Erythroblast (primary cell): ENCODE measurements at places on chromosomes 11 and 22.

- DNase-seq, result no peak
Measured at GRCh38 chr22:29454276-29454675, 15.9 kb downstream of the RFPL1 start.

DNA sequence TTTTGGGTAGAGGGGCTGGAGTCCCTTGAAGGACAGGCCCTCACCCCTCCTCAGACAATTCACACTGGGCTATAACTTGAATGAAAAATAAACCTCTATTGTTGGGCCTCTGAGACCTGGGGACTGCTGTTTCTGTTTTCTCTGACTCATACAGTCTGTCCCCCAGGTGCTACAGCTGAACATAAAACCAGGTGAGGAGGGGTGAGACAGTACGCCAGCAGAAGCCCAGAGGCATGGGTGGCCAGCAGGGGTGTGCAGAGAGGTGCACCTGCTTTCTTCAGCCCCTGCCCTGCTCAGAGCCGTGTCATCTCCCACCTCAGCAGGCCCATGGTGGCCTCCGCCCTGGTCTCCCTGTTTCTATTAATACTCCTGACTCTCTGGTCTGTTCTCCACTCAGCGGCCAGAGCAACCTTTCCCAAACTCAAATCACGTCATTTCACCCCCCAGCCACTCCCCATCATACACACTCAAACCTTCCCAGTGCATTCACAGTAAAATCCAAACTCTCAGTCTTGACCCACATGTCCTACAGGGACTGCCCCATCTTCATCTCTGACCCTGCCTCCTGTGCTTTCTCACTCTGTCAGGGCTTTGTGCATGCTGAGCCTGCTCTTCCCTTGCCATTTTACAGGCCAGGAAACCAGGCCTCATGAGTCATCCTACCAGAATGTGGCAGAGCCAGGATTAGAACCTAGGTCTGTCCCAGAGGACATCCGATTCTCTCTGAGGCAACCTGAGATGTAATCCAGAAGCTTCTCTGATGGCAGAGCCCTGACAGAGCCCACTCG, 5.4 kb upstream of the IL2RB start:
- DNase-seq, result no peak

GRCh38 chr11:20110908-20111669, 49.2 kb downstream of the DBX1 start:
- peak; percentile 55 for DNase-seq

GRCh38 chr11:79937676-79938334, 497.0 kb upstream of the TENM4 start:
- DNase-seq, result no peak

DNA sequence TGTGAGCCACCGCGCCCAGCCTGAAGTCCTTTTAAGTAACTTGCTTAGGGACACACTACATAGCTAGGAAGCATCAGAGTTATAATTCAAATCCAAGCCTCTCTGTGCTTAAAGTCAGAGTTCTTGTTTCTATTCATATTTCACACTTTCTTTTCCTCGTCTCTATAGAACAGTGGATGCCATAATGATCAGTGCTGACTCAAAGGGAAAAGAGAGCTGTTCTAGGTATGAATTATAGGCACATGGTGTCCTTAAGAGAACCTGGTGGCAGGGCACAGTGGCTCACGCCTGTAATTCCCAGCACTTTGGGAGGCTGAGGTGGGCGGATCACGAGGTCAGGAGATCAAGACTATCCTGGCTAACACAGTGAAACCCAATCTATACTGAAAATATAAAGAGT, 400.2 kb upstream of the DDI1 start:
- DNase-seq, result no peak

DNA sequence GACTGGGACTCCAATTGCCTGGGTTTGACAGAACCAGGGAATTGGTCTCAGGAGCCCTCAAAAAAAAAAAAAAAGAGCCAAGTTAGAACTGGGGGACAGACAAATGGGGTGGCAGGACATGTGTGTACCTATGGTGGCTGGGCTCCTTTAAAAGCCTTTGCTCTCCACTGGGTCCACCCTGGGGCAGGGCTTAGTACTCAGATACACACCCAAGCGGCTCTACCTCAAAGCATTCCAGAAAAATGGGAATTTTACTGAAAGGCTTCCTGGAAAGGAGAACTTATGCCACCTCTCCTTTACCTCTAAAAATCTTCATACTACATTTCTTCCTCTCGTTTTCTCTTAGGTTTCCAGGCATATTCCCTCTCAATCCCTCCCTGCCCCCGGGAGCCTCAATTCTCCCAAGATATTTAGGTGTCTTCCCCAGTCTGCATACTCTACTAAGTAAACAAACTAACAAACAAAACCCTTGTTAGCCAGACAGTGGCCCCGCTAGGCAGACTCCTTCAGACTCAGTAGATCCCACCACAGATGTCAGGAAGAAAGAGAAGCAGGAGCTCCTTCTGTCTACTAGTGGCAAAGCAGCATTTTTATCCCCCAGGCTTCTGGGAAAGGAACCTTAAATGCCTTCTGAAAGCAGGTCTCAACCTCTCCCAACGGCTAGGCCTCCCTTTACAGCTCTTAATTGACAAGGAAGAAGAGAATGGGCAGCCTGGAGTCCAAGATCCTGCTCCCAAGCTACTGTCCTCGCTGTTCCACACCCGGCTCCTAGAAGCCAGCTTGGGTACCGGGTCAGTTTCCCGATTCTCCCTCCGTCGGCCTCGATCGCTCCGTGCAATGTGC, 653 bp downstream of the PCSK7 start:
- DNase-seq, result peak; percentile 29

GRCh38 chr11:108819957-108820356, 155.1 kb downstream of the DDX10 start:
- no peak for DNase-seq

DNA sequence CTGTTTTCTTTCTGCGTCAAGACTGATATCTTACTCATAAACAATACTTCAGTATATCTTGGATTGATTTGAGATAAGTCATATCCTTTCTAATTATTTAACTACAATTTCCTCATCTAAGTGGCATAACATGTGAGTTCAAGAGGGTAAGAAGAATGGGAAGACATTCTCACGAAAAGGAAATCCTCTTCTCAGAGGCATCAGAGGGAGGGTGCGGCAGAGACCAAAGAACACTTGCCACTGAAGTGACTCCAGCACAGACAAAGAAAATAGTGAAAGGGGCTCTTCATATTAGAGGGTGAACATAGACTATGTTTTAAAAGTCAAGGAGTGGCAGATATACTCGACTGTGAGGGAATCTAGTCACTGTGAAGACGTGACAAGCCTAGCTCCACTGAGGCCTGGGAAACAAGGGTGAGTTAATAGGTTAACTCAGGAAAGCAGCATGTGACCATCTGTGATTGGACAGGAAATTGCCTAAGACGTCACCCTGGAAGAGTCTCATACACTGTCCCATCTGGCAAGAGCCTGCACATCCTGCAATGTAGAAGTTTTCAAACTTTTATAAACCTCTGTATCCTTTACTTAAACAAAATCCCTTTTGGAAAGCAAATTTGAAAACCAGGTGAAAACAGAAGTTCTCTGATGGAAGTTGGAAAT, 1.9 kb upstream of the MMP1 start:
- DNase-seq, result no peak

- no peak for DNase-seq
Measured at GRCh38 chr11:27354359-27354965, 8.6 kb downstream of the CCDC34 start.

GRCh38 chr11:12258451-12258850, 118.9 kb upstream of the PARVA start:
- peak; percentile 12 for DNase-seq

DNA sequence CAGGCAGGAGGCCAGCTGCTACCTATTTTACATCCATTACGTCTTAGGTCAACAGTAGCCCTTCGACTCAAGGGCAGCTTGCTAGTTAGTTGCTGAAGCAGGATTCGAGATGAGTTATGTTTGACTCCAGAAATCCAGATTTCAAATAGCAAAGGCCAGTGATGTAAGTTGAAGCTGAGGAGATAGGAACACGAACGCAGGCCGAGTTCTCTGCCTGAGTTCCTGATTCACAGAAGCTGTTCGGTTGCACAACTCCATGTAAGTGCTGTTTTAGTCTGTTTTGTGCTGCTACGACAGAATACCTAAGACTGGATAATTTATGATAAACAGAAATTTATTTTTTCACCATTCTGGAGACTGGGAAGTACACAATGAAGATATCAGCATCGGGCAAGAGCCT, 111.2 kb downstream of the SLC1A2 start:
- DNase-seq, result no peak

DNA sequence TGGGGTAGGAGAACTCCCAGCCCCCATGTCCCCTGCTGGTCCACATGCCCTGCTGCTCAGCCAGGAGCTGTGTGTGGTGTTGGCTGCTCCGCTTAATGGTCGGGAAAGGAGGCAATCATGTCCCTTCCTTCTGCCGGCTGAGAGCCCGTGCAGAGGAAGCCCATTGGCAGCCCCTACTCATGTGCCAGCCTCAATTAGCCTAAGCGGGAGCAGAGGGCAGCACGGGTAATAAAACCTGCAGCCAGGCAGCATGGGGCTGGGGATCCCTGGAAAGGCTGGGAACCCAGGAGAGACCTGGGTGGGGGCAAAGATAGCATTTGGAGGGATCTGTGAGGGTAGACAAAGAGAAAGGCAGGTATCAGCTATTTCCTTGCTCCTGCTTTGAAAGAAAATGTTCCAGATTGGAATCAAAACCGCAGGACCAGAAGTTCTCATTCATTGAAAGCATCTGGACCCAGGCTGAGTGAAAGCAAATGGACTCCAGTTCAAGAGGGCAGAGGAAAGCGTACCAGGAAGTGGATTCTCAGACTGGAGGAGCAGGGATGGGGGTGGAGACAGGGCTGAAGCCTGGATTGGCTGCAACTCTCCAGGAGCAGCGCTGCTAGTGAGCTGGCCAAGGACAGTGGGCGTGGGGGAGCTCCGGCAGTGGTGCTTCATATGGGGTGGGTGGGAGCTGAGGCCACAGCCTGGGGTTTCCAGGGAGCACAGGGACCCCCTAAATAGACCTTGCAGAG, 103.4 kb upstream of the NECTIN1 start:
- DNase-seq, result no peak

DNA sequence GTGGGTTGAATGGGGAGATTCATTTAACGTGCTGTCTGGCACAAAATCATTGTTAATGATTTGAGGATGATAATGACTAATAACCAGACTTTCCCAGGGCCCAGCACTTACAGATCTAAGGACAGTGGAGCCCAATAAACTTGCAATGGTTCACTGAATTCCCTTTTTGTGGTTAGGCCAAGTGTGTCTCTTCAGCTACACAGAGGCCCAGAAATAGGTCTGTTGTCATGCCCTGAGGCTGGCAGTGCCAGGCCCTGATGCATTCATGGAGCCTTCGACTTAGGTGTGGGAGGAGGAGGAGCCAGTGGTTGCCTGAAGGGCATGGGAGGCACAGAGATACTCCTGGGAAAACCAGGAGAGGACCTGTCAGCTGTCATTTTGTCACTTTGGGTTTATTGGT, 56.1 kb downstream of the KIAA1671 start:
- DNase-seq, result no peak

- DNase-seq, result no peak
Measured at GRCh38 chr11:2927851-2928604, 1.2 kb downstream of the PHLDA2 start.

- no peak for DNase-seq
Measured at GRCh38 chr22:20944042-20944441, 23.0 kb upstream of the AIFM3 start.

- no peak for DNase-seq
Measured at GRCh38 chr22:48089601-48090331, 1327.3 kb downstream of the TBC1D22A start.

DNA sequence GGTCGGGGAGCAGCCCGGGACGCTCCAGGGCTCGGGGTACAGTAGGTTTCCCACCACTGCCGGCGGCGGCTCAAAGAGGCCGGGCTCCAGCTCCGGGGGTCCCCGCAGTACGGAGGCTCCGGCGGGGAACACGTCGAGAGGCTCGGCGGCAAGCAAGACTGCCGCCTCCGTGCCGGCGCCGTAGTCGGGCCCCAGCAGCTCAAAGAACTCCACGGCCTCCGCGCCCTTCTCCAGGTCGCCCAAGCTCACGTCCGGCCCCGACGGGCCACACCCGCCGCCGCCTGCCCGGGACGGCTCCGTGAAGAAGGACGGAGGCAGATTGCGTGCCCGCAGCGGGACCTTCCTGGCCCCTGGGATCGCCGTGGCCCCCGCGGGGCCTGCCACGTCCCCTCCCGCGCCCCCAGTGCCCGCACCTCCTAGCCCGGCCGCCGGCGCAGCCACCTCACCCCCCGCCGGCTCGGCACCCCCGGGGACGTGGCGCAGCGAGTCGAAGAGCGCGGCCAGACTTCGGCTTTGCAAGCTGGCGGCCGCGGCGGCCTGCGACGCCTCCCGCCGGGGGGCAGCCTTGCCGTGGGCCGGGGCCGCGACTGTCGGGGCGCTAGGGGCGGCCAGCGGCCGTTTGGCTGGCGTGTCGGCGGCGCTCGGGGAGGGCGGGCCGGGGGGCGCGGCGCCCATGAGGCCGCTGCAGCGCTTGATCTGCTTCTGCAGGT, 775 bp downstream of the FAM181B start:
- peak; percentile 19 for DNase-seq
